ENCODE measurements at places on chromosomes 4 and X. TPM values are rescaled to one million over a fixed set of nuclear protein-coding genes. Genes with fewer than 3 reads are reported as not detected.

Gene FRMD7
- not detected for total RNA-seq

Gene CDKL2
- total RNA-seq, result 0.12 TPM

Gene FAAH2
- not detected for total RNA-seq

Gene PABPC1L2B
- total RNA-seq, result not detected

Gene CT45A2
- not detected for total RNA-seq

Gene SMR3B
- total RNA-seq, result not detected

Gene RGS12
- total RNA-seq, result 7.6 TPM

Gene ZNF630
- 0.26 TPM for total RNA-seq

Gene TENM3
- total RNA-seq, result 9.1 TPM

Gene MAGEC1
- total RNA-seq, result not detected

Gene SULT1B1
- 1.6 TPM for total RNA-seq

Gene COL25A1
- total RNA-seq, result 0.09 TPM

Gene CCKAR
- not detected for total RNA-seq

Gene MAGEA11
- not detected for total RNA-seq

Gene NDNF
- 1.1 TPM for total RNA-seq

Gene ASMT
- total RNA-seq, result not detected

Gene SYN1
- 0.34 TPM for total RNA-seq

Gene DLG3
- total RNA-seq, result 7.9 TPM

Gene ANXA10
- 0.85 TPM for total RNA-seq

Gene NDP
- not detected for total RNA-seq

Gene FGB
- total RNA-seq, result not detected

Measured in pericardium fibroblast (primary cell).